Right cardiac atrium (tissue), 5 donors: ENCODE measurements at places on chromosomes 12 and 14. TPM values are rescaled to one million over a fixed set of nuclear protein-coding genes. Genes with fewer than 3 reads are reported as not detected.

GRCh38 chr12:65725376-65725775 lies 98.9 kb upstream of the HMGA2 start:
- DNase-seq: no peak

The BDKRB2 gene
- 0.57 TPM for polyA plus RNA-seq

The RIN3 gene
- polyA plus RNA-seq: 7.5 TPM

The TAS2R14 gene
- 1.1 TPM for polyA plus RNA-seq

DNA sequence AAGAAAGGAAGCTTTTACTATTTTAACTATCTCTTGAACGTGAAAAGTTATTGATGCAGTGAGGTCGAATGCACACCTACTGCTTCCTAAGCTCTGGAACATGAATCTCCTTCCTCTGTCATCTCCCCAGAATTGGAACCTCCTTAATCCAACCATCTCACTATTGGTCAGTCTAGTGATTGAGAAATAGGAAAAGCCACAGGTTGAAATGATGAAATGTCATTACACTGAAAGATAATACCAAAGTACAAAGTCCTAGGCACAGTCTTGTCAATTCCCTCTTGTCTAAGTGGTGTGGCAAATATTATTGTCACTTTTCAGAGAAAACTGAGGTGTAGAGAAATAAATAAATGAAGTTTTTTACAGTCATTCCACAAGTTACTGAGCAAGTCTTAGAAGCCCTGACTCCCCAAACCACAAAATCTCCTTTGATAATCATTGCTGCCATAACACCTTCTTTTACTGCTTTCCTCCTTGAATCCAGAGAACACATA lies 19.5 kb upstream of the HIGD1C start:
- no peak for DNase-seq
